ENCODE measurements at places on chromosomes 7 and 10. TPM values are rescaled to one million over a fixed set of nuclear protein-coding genes. Genes with fewer than 3 reads are reported as not detected.

YKT6 gene
- total RNA-seq = 49.2 TPM

OR2A5 gene
- total RNA-seq = not detected

GRCh38 chr7:9719721-9720120, 1254.0 kb upstream of the PHF14 start:
- DNase-seq = no peak

DNA sequence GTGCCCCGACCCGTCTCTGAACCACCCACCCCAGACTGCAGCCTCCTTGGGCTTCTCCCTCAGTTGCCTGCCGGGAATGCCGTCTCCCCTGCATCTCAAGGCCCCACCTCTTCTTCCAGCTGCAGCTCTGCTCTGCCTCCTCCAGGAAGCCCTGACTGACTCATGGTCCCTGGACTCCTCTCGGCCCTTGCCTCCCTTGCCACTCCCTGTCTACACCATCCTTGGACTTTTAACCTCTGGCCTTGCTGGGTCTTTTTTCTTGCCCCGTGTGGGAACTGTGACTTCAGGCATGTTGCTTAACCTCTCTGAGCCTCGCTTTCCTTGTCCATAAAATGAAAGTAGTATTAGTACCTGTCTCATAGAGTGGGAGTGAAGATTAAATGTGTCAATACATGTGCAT, 56.3 kb downstream of the C10orf105 start:
- no peak for DNase-seq
